ENCODE measurements at places on chromosomes 5 and 9.

DNA sequence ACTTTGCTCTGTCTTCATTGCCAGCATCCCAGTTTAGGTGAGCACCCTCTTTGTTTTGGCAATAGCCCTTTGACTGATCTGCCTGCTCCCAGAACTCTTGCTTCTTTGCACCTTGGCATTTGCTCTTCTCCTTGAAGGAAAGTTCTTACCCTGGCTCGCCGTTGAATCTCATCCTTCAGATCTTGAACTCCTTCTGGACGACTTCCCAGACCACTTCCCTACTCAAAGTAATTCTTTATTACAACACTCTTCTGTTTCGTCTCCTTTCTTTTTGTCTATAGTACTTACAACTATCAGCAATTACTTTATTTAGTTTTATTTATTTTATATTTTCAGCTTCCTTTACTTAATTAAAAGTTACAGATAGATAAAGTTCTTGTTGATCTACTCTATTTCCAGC is 1510.1 kb downstream of the MAT2B start:
- no peak for DNase-seq

GRCh38 chr9:135827866-135828580 is 79.3 kb downstream of the CAMSAP1 start:
- no peak for DNase-seq

DNA sequence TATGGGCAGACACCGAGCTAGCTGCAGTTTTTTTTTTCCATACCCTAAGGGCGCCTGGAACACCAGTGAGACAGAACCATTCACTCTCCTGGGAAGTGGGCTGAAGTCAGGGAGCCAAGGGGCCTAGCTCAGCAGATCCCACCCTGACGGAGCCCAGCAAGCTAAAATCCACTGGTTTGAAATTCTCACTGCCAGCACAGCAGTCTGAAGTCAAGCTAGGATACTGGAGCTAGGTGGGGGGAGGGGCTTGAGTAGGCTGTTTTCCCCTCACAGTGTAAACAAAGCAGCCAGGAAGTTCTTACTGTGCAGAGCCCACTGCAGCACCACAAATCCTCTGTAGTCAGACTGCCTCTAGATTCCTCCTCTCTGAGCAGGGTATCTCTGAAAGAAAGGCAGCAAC is 151.7 kb upstream of the HCN1 start:
- DNase-seq, result no peak

DNA sequence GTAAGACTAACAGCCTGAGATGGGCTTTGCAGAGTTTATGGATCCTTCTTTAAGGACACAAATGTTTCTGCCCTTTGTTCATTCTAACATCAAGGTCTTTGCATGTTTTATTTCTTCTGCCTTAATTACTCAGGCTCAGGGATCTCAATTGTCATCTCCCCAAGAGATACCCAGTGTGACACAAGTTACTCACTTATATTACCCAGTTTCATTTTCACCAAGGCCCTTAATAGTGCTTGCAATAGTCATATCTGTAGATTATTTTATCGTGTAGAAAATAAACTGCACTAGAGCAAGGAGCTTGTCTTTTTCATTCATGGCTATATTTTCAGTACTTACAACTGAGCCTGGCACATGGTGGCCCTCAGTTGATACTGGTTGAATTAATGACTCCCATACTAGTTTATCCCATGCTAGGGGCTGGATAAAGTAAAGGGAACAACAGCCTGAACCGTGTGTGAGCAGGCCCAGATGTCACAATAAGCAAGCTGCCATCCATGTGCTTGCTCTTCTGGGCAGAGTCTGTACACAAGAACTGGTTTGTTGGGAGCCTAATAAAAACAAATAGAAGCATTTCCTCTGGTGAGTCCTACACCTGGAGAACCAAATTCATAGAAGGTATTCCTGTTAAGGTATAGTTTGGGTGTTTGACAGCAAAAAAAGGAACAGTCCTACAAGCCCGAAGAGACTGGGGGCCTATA is 112.5 kb upstream of the CD180 start:
- no peak for DNase-seq

GRCh38 chr5:26833596-26833995 is 204.8 kb downstream of the CDH9 start:
- peak; percentile 39 for DNase-seq

DNA sequence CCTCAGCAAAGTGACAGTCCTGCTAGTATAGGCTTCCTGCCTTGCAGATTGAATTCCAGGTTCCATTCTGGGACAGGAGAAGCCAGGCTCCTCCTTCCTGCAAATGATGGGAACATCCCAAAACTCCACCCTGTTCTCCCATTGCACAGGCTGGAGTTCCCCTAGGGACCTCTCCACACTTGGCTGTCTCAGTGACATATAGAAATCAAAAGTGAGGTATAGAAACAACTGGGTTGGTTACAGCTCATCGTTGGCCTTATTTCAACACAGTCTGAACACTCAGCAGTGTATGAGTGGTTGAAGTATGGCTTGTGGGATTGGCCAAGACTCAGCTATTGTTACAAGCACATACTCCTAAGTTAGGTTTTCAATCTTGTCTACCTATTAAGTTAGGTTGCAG is 157.8 kb upstream of the FTMT start:
- no peak for DNase-seq

DNA sequence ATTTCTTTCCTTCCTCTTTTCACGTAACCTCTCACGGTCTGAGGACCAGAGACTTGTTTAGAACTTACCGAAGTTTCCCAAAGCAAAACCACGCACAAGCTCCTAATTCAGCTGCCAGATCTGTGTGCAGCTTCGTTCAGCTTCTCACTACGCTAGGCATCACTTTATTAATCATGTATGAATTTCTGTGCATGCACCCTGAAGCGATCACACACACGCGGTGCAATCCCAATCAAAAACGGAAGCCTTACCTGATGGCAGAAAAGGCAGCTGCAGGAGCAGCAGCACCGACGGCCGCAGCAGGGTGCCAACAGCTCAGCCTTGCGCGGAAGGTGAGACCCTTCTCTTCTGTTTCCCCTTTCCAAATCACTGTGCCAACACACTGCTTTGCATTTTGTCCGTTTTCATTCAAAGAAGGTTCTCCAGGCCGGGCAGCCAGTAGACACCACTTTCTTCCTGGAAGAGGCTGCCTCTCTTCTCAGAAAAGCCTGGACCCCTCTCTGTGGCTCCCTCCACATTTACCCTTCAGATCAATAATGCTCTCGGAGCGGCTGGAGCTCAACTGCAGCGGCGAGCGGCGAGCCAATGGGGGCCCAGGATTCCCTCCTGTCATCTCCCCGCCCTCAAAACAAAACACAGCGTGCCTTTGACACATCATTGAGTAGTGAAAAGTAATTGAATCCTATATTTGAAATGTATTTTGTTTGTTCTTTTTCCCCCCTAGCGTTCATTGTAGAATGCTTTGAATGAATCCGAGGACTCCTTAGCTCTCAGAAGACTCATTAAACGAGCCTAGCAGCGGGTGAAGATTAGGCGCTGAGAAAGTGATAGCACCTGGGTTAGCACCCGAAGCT is at the start of gene CDH12:
CDH12 (minus strand) TSS at position 538 of the 854 bp plus-strand sequence.
- peak; percentile 97 for DNase-seq

DNA sequence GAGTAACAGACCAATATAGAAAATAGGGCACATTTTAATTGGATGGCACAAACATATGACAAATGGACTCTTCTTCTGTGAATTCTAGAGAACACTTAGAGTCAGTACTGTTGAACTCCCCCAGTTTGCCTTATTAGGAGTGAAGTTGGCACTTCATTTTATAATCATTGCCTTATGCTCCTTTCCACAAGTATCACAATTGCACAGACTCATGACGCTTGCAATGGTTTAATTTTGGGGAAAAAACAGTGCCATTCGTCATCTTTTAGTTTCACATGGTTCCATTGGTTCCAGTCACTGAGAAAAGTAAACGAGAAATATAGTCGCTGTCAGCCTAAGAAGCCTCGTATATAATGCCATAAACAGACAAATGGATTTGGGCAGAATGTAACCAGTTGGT is 71.2 kb downstream of the LURAP1L start:
- peak; percentile 84 for DNase-seq

DNA sequence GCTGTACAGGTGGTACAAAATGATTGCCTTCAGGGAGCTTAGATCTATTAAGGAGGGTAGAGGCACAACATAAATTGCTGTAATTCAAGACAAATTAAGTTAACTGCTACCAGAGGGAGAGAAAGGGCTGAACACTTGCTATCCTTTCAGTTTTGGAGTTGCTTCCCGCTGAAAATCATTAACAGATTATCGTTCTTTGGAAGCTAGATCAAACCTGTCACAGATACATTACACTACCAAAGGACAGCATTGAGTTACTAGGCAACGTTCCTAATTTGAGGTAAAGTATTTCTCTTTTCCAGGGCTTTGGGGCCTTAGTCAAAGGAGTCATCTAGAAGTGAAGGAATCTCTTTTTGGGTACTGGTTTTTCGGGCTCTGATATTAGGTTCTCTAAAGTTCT is 84.7 kb upstream of the DHFR start:
- no peak for DNase-seq

DNA sequence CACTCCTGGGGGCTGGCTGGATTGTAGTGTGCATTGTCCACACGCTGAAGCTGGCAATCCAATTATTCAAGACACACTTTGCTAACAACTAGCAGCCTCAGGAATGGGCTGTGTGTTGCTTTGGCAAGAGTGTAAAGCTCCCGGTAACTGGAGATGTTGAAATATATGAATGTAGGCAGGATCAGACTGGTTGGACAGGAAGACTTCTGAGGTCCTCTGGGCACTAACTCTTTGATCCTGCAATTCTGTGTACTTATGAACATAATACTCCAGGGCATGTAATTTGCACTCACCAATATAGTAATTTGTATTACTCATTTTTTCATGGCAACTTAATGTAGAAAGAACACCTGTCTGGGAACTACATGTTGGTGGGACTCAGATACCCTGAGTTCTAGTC is 106.7 kb upstream of the SLC28A3 start:
- DNase-seq, result peak; percentile 7

DNA sequence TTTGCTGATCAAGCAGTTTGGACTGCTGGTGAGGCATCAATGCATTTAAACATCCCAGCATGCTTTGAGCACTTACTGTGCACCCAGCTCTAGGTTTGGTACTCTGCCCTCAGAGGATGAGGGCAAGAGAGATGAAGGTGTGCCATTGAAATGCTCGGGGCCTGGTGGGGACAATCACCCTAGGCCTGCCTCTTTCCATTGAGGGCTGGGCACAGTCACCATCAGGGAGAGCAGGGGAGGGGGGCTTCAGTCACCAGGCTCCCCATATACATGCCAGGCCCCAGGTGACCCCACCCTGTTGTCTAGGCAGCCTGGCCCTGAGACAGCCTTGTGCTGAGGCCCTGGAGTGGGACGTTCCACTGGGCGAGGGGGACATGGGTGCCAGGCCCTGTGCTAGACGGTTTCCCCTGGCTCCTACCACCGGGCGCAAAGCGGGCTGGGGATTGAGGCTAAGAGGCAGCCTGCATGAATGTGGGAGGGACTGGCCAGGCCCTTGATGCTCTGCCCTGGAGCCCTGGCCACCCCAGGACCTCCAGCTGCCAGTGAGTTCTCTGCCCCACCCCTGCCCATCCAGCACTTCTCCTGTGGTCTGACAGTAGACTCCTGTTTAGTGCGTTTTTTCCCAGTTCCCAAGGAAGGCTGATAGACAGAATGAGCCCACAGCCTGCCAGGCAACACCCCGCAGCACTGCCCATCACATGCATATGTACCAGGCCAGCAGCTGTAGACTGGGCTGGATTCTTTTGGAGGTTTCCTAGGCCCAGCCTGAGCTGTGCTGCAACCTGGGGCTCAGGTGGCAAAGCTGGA is 18.9 kb downstream of the TCF7 start:
- DNase-seq, result no peak

DNA sequence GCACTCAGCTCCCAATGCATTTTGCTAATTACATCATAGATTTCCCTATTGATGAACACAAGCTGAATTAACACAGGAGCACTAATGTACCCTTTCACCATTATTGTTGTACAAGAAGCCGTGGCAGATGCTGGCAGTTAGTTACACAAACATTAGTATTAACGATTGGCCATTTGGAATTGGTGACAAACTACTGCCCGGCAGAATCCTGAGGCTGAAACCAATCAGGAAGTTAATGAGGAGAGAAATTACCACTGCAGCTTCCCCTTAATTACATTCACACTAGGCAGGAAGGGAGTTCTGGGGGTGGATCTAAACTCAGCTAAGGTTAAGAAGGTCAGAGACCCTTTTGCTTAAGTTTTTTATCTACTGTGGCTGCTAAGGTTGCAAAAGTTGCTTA is 9.6 kb upstream of the DMRT3 start:
- DNase-seq, result peak; percentile 68

DNA sequence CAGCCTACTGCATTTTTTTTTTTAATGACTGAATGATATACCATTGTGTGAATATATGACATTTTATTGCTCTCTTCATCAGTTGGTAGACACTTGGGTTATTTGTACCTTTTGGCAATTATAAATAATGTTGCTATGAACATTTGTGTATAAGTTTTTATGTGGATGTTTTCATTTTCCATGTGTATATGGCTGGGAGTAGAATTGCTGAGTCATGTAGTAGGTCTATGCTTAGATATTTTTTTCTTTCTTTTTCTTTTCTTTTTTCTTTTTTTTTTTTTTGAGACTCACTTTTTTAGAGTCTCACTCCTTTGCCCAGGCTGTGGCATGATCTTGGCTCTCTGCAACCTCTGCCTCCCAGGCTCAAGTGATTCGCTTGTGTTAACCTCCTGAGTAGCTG is 32.9 kb upstream of the FAM120AOS start:
- DNase-seq, result no peak
